Tracheal epithelial cell (primary cell): ENCODE measurements at places on chromosomes 1 and 21. TPM values are rescaled to one million over a fixed set of nuclear protein-coding genes. Genes with fewer than 3 reads are reported as not detected.

Gene TMOD4
- total RNA-seq = not detected in 2 replicates

Gene LAMB3
- 1,263 and 1,900 TPM in 2 replicates for total RNA-seq

Gene KRTAP19-3
- not detected in 2 replicates for total RNA-seq

Gene VSIG8
- total RNA-seq = under 0.01 TPM in 1 of 2 replicates, not detected in the other

Gene C1QTNF12
- 1.9 and 2.4 TPM in 2 replicates for total RNA-seq

Gene ASTN1
- total RNA-seq = under 0.01 TPM in 1 of 2 replicates, not detected in the other

Gene POGZ
- 6.8 and 11.3 TPM in 2 replicates for total RNA-seq

Gene CELA3A
- not detected in 2 replicates for total RNA-seq

Gene ALX3
- total RNA-seq = not detected in 2 replicates

Gene U2AF1
- 8.4 and 9.0 TPM in 2 replicates for total RNA-seq

Gene SNX27
- total RNA-seq = 18.8 and 19.0 TPM in 2 replicates

Gene CYP4Z1
- total RNA-seq = not detected in 2 replicates

Gene GPR37L1
- total RNA-seq = under 0.01 TPM in 1 of 2 replicates, not detected in the other

Gene SHISAL2A
- total RNA-seq = not detected in 2 replicates

Gene SMIM11
- 2.1 and 11.8 TPM in 2 replicates for total RNA-seq

Gene C1QA
- total RNA-seq = not detected in 2 replicates

Gene ZP4
- total RNA-seq = not detected in 2 replicates

Gene FABP3
- total RNA-seq = 17.1 TPM in 1 of 2 replicates, not detected in the other

Gene ZNF648
- under 0.01 TPM in 1 of 2 replicates, not detected in the other for total RNA-seq

Gene SUSD4
- under 0.01 and 0.21 TPM in 2 replicates for total RNA-seq

Gene PTPRC
- total RNA-seq = not detected in 2 replicates
